ENCODE measurements at places on chromosomes 4 and X. TPM values are rescaled to one million over a fixed set of nuclear protein-coding genes. Genes with fewer than 3 reads are reported as not detected.

Gene KIAA0232
- 5.2 TPM for total RNA-seq

Gene IQSEC2
- total RNA-seq = 3.4 TPM

Gene TRPC3
- not detected for total RNA-seq

Gene EMCN
- total RNA-seq = not detected

Gene IQCM
- not detected for total RNA-seq

Gene DUX4
- not detected for total RNA-seq

Gene XAGE3
- not detected for total RNA-seq

All from MG63 (cell line).